ENCODE measurements at places on chromosomes 2 and 18. TPM values are rescaled to one million over a fixed set of nuclear protein-coding genes. Genes with fewer than 3 reads are reported as not detected.

CNDP1 gene
- polyA plus RNA-seq, result 6.8 TPM

DSC2 gene
- polyA plus RNA-seq, result 75.1 TPM

MGAT4A gene
- 38.3 TPM for polyA plus RNA-seq

EGR4 gene
- not detected for polyA plus RNA-seq

MALL gene
- polyA plus RNA-seq, result 192 TPM

EPB41L3 gene
- 108 TPM for polyA plus RNA-seq

ALPP gene
- not detected for polyA plus RNA-seq

C2orf80 gene
- polyA plus RNA-seq, result 0.46 TPM

DAW1 gene
- not detected for polyA plus RNA-seq

BARD1 gene
- 0.81 TPM for polyA plus RNA-seq

KCNIP3 gene
- 3.8 TPM for polyA plus RNA-seq

STRADB gene
- polyA plus RNA-seq, result 51.3 TPM

EHD3 gene
- polyA plus RNA-seq, result 0.22 TPM

RNF103 gene
- 22.0 TPM for polyA plus RNA-seq

TNS1 gene
- 1.3 TPM for polyA plus RNA-seq

GPAT2 gene
- polyA plus RNA-seq, result not detected

GALR1 gene
- not detected for polyA plus RNA-seq

FAM228A gene
- not detected for polyA plus RNA-seq

NEU4 gene
- polyA plus RNA-seq, result 0.65 TPM

KCNG2 gene
- not detected for polyA plus RNA-seq

GORASP2 gene
- 32.7 TPM for polyA plus RNA-seq

FBXO11 gene
- 49.8 TPM for polyA plus RNA-seq

ZC3H15 gene
- 60.0 TPM for polyA plus RNA-seq

CDH19 gene
- 0.86 TPM for polyA plus RNA-seq

MEIS1 gene
- 1.1 TPM for polyA plus RNA-seq

NGEF gene
- polyA plus RNA-seq, result 15.6 TPM

PMAIP1 gene
- polyA plus RNA-seq, result 7.5 TPM

LYPD6B gene
- polyA plus RNA-seq, result 28.0 TPM

FSHR gene
- polyA plus RNA-seq, result not detected

AKAIN1 gene
- 0.22 TPM for polyA plus RNA-seq

Data from small intestine (tissue), 16 donors.